Muscle of arm (tissue), 14 donors: ENCODE measurements at places on chromosomes 7 and 10. TPM values are rescaled to one million over a fixed set of nuclear protein-coding genes. Genes with fewer than 3 reads are reported as not detected.

The SUN1 gene
- polyA plus RNA-seq = 208 TPM

The TSC22D4 gene
- 42.7 TPM for polyA plus RNA-seq

- no peak for DNase-seq
Observed at GRCh38 chr7:12323415-12323814, 80.2 kb downstream of the VWDE start.

- DNase-seq = no peak
Observed at GRCh38 chr7:12732428-12732827, 45.0 kb downstream of the ARL4A start.

GRCh38 chr7:123647106-123647730 is 8.4 kb upstream of the LMOD2 start:
- DNase-seq = no peak
